ENCODE measurements at places on chromosomes 12 and 14. TPM values are rescaled to one million over a fixed set of nuclear protein-coding genes. Genes with fewer than 3 reads are reported as not detected.

The CDH24 gene
- 0.32 TPM for total RNA-seq

The C3AR1 gene
- total RNA-seq = 2.9 TPM

The USP44 gene
- 0.25 TPM for total RNA-seq

The CLEC2A gene
- not detected for total RNA-seq

The HSPB8 gene
- 1,144 TPM for total RNA-seq

The TAS2R10 gene
- not detected for total RNA-seq

The P2RX7 gene
- total RNA-seq = 0.17 TPM

The ABCD2 gene
- 0.12 TPM for total RNA-seq

The C12orf75 gene
- total RNA-seq = 228 TPM

The TEX22 gene
- not detected for total RNA-seq

The TAS2R31 gene
- total RNA-seq = 0.34 TPM

The KCNA5 gene
- total RNA-seq = 1.3 TPM

The B4GALNT1 gene
- 9.1 TPM for total RNA-seq

The HNRNPC gene
- total RNA-seq = 239 TPM

The LMNTD1 gene
- not detected for total RNA-seq

The MUCL1 gene
- not detected for total RNA-seq

The MMP17 gene
- 1.0 TPM for total RNA-seq

The ESYT1 gene
- 48.2 TPM for total RNA-seq

The GLI1 gene
- total RNA-seq = 0.07 TPM

The PPP1R1A gene
- 360 TPM for total RNA-seq

The ASCL1 gene
- not detected for total RNA-seq

The GZMB gene
- total RNA-seq = 0.29 TPM

The HCAR1 gene
- not detected for total RNA-seq

The GATC gene
- total RNA-seq = 9.1 TPM

The KRT85 gene
- total RNA-seq = not detected

The CLEC4C gene
- total RNA-seq = not detected

The ERBB3 gene
- total RNA-seq = 1.7 TPM

The SLC24A4 gene
- total RNA-seq = 2.3 TPM

The NKX2-1 gene
- total RNA-seq = not detected

The MYO1A gene
- total RNA-seq = 0.10 TPM

The FGD6 gene
- 7.1 TPM for total RNA-seq

The SERPINA10 gene
- total RNA-seq = not detected

The HOXC13 gene
- total RNA-seq = not detected

The RNASE3 gene
- not detected for total RNA-seq

The SERPINA9 gene
- not detected for total RNA-seq

The HOXC6 gene
- 7.6 TPM for total RNA-seq

The LALBA gene
- total RNA-seq = not detected

The TIMELESS gene
- 2.8 TPM for total RNA-seq

The DAO gene
- total RNA-seq = not detected

The PTCSC3 gene
- total RNA-seq = not detected

Measured in psoas muscle (tissue), 8 donors.